ENCODE measurements at places on chromosomes 6 and 20. TPM values are rescaled to one million over a fixed set of nuclear protein-coding genes. Genes with fewer than 3 reads are reported as not detected.

- DNase-seq = no peak
- no peaks in the 10 kb centered on the region for H3K36me3 ChIP-seq
- no peaks in the 10 kb centered on the region for H3K27me3 ChIP-seq
- H3K4me1 ChIP-seq = no peaks in the 10 kb centered on the region
- no peak overlapping the region for H3K4me3 ChIP-seq
- H3K27ac ChIP-seq = no peak overlapping the region
These were observed 96.3 kb downstream of the FHL5 start for GRCh38 chr6:96659084-96659845.

GRCh38 chr6:47248446-47248845 is 61.3 kb downstream of the TNFRSF21 start:
- H3K36me3 ChIP-seq = no peaks in the 10 kb centered on the region
- no peak overlapping the region for H3K4me3 ChIP-seq
- no peaks in the 10 kb centered on the region for H3K27me3 ChIP-seq
- H3K4me1 ChIP-seq = peaks cover 29% of the 10 kb centered on the region

- no peaks in the 10 kb centered on the region for H3K4me1 ChIP-seq
- peak overlapping the region; percentile 78 for H3K27ac ChIP-seq
- H3K27me3 ChIP-seq = peaks cover 63% of the 10 kb centered on the region
- no peaks in the 10 kb centered on the region for H3K36me3 ChIP-seq
- peak; percentile 78 for DNase-seq
- H3K4me3 ChIP-seq = peak overlapping the region; percentile 51
These were observed 6.5 kb upstream of the ZSCAN9 start for GRCh38 chr6:28218312-28219248.

DNA sequence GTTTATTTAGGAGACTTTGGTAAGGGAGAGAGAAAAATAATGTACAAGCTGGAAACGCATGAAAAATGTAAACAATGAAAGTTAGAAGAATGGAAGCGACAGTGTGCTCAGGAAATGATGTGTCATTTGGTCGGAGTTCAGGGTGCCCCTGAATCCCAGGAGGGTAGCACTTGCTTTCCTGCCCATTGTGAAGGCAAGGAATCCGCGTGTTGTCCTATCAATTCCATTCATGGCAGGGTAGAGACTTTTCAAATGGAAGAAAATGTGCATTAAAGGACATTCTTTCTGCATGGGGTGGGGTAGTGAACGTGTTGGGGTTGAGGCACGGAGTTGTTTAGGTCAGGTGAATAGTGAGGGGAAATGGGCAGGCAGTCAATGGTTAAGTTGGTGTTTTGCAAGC is 33.7 kb downstream of the GCNT2 start:
- DNase-seq = no peak
- no peaks in the 10 kb centered on the region for H3K36me3 ChIP-seq
- no peak overlapping the region for H3K27ac ChIP-seq
- H3K27me3 ChIP-seq = no peaks in the 10 kb centered on the region
- peaks cover 43% of the 10 kb centered on the region for H3K4me1 ChIP-seq

DNA sequence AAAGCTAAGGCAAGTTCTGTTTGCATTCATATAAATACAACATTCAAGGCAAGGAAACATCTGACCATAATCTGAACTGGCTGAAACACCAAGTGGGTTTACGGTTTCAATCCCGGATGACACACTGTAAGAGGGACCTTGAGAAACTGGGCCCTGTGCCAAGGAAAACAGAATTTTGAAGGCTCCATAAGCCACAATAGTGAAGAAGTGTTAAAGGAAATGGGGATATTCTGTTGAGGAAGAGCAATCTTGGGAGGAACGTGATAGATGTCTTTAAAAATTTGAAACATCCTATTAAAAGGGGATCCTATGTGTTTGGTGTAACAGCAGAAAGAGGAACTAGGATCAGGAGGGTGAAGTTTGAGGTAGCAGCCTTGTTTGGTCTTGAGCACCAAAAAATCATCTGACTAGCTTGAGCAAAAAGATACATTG is 82.4 kb upstream of the TAB2 start:
- H3K4me3 ChIP-seq = no peak overlapping the region
- no peak overlapping the region for H3K27ac ChIP-seq
- peaks cover 13% of the 10 kb centered on the region for H3K4me1 ChIP-seq
- no peaks in the 10 kb centered on the region for H3K27me3 ChIP-seq
- DNase-seq = no peak
- H3K36me3 ChIP-seq = no peaks in the 10 kb centered on the region

- H3K36me3 ChIP-seq = peaks cover 17% of the 10 kb centered on the region
- no peak overlapping the region for H3K4me3 ChIP-seq
- H3K27ac ChIP-seq = no peak overlapping the region
- no peaks in the 10 kb centered on the region for H3K27me3 ChIP-seq
These were observed 30.5 kb downstream of the QRSL1 start for GRCh38 chr6:106659859-106660258.

DNA sequence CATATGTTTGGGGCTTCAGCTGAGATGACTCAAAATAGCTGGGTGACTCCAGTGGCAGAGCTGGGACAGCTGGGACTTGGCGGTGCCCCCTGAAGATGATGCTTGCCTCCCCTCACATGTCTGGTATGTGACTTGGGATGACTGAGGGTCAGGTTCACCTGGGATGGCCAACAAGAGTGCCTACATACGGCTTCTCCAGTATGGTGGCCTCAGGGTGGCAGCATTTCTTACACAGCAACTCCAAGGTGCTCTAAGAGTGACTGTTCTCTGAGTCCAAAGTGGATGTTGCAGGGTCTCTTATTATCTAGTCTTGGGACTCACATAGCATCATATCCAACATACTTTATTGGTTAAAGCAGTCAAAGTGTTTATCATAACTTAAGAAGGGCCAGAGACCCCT is 87.8 kb upstream of the CENPW start:
- no peaks in the 10 kb centered on the region for H3K36me3 ChIP-seq
- DNase-seq = no peak
- H3K4me3 ChIP-seq = no peak overlapping the region

- H3K36me3 ChIP-seq = peaks cover 17% of the 10 kb centered on the region
- DNase-seq = peak; percentile 71
These were observed 60.9 kb downstream of the RPRD1B start for GRCh38 chr20:38094373-38094891.

DNA sequence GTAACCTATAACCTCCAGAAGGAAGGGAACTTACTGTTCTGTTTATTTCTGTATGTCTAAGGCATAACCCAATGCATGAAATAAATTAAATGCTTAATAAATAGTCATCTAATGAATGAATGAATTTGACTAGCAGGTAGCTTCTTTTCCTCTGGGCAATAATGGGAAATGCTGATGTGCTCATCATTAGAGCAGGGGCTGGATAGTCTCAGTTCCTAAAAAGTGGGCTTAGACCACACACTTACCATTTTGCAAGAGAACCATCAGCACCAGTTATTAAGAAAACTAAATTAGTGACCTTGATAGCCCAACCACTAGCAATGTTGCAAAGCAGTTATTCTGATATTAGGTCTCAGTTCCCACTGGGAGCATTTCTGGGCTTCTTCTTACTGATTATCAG is 449.7 kb downstream of the CDC5L start:
- H3K36me3 ChIP-seq = no peaks in the 10 kb centered on the region
- DNase-seq = no peak
- H3K27ac ChIP-seq = no peak overlapping the region
- H3K4me3 ChIP-seq = no peak overlapping the region
- H3K27me3 ChIP-seq = no peaks in the 10 kb centered on the region
- no peaks in the 10 kb centered on the region for H3K4me1 ChIP-seq

GRCh38 chr6:129992881-129993280 is 25.5 kb upstream of the L3MBTL3 start:
- H3K4me3 ChIP-seq = no peak overlapping the region
- H3K36me3 ChIP-seq = no peaks in the 10 kb centered on the region

GRCh38 chr6:108868647-108869046 is 20.4 kb downstream of the ARMC2 start:
- no peaks in the 10 kb centered on the region for H3K4me1 ChIP-seq
- no peak overlapping the region for H3K27ac ChIP-seq

- no peak overlapping the region for H3K27ac ChIP-seq
- no peaks in the 10 kb centered on the region for H3K36me3 ChIP-seq
- peaks cover 15% of the 10 kb centered on the region for H3K4me1 ChIP-seq
- H3K4me3 ChIP-seq = no peak overlapping the region
- DNase-seq = no peak
These were observed 428.7 kb upstream of the SOX4 start for GRCh38 chr6:21164768-21165326.

The SLC24A3 gene
- 1.7 TPM for total RNA-seq

The LTB gene
- 0.70 TPM for total RNA-seq

The DEFB115 gene
- not detected for total RNA-seq

The FAM209A gene
- total RNA-seq = not detected

The MEP1A gene
- total RNA-seq = not detected

The LYRM4 gene
- total RNA-seq = 31.8 TPM

The GNRH2 gene
- 5.3 TPM for total RNA-seq

The NHLRC1 gene
- 2.0 TPM for total RNA-seq

The CNR1 gene
- 0.39 TPM for total RNA-seq

The MARCKS gene
- 224 TPM for total RNA-seq

The PHF3 gene
- 55.8 TPM for total RNA-seq

The RAB44 gene
- total RNA-seq = not detected

The SCRT2 gene
- total RNA-seq = not detected

The MAN1A1 gene
- total RNA-seq = 34.8 TPM

The ADTRP gene
- total RNA-seq = not detected

The MTCH1 gene
- total RNA-seq = 388 TPM

The PRDM13 gene
- not detected for total RNA-seq

The HLA-DOA gene
- 0.25 TPM for total RNA-seq

All from cardiac muscle cell (in vitro differentiated cells and primary cell).